ENCODE measurements at places on chromosomes 5 and 9.

GRCh38 chr5:9712506-9712905, 82.4 kb upstream of the TAS2R1 start:
- DNase-seq, result no peak

DNA sequence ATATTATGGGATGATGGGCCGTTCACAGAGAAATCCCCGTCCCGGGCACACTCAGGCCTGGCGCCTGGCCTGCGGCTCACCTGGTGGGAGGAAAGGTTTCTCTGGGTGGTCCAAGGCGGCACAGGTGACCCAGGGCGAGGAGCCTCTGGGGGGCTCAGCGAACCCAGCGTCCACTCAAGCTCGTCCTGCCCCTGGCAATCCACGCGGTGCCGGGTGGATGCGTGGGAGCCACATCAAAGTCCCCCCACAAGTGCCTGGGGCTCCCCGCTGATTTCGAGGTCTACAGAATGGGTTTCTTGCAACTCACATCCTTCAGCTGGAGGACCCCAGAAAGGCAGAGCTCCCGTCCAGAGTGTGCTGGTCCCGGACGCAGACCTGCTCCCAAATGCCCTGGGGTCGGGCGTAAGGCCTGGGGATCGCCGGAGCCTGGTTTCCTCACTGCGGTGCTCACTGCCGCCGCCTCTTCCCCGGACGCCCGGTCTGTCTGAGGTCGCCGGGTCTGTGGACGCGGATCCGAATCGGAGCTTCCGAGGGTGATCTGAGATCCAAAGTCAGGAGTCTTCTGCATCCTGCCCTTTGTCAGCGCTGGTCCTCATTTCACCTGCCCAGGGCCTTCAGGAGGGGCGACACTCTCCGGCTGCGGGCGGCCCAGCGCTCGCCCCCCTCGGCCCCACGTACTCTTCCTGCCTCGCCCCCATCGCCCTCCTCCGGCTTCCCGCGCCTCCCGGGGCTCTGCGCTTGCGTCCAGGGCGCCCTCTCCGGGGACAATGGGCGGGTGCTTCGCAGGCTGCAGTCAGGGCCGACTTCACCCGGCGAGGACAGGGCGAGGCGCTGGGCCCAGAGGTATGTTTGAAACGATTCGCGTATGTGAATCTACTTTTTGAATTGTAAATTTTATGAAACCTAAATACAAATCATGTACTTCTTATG, 20.0 kb upstream of the RUFY1 start:
- peak; percentile 59 for DNase-seq

- no peak for DNase-seq
Measured at GRCh38 chr9:71302776-71303175, 181.4 kb upstream of the TRPM3 start.

DNA sequence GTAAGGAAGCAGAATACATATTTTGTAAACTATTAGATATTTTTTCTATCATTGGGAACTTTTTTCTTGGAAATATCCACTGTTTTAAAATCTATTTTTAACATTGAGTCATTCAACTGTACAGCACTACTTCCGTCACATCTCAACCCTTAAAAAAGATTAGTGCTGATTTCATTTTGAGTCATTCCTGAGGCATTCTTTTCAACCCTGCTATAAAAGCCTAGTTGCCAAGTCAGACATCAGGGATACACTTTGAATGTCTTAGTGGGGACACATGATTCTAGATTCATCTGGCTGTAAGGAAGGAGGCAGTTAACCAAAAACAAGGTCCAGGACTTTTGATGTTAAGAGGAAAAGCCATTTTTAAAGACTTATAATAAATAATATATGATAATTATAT, 160.9 kb downstream of the GIN1 start:
- no peak for DNase-seq

DNA sequence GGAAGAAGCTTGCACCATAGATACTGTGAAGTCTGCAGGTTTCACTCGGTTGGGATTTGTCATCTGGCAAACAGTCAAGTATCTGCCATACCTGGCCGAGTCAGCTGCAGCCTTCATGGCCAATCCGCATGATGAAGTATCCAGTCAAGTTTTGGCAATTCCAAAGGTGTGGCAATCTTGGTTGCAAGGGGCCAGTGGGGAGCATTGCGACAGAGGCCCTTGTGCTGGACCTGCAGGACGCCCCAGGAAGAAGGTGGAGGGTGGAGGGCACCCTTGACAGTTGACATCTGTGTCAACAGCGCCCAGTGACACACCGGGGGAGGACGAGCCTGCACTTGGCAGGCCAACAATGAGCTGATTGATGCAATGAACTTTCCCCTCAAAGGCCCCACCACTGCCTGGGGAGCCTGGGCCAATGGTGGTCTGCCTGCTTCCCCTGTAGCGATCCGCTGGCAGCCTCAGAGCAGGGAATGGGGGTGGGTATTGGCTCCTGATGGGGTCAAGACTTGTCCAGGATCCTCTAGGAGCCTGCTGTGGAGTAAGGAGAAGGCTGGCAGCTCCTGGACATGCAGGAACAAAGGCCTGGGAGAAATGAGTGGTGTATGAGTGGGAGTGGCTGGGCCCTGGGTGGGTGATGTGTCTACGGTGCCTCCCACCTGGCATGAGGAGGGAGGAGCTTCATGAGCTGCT, 122.8 kb upstream of the PITX1 start:
- no peak for DNase-seq

GRCh38 chr5:112156211-112156610, 262.9 kb downstream of the EPB41L4A start:
- DNase-seq, result no peak

- no peak for DNase-seq
Measured at GRCh38 chr9:97140566-97140965, 101.6 kb upstream of the CTSV start.

- no peak for DNase-seq
Measured at GRCh38 chr9:14584571-14584970, 108.7 kb downstream of the ZDHHC21 start.

DNA sequence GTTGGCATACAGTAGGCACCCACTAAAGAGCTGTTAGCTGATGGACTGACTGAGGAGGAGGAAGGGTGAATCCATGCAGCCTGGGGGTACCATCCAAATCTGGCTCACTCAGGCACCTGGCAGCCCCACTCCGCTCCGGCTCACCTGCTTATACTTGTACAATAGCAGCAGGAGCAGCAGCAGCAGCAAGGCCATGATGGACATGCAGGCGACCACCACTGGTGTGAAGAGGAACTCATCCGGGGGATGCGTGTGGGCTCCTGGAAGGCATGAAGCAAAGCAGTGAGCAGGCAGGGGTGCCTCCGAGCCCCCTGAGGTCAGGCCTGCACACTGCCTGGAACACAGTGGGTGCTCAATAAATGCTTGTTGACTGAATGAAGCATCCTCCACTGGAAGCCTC, 18.3 kb downstream of the CSF1R start:
- DNase-seq, result no peak

DNA sequence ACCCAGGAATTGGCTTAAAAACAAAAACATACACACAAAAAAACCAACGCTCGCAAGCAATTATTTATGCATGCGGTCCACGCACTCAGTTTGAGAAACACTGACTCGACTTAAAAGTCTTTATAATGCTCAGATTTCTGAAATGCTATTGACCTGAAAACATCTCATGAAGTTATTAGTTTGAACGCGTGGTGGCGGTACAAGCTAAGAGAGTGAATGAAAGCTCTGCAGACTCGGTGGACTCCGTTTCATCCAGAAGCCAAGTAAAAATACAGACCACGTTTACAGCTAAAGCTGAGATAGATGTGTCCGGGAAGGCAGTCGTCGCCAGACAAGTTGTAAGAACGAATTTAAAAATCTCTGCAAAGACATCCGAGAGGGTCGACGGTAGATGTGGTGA, at the start of gene PCDHB6:
TSS of gene PCDHB6 (plus strand) at position 246 of the 400 bp plus-strand sequence. CDS start 201 bp downstream, outside the sequence.
- no peak for DNase-seq

GRCh38 chr9:72046630-72047456, 13.6 kb downstream of the C9orf57 start:
- no peak for DNase-seq

DNA sequence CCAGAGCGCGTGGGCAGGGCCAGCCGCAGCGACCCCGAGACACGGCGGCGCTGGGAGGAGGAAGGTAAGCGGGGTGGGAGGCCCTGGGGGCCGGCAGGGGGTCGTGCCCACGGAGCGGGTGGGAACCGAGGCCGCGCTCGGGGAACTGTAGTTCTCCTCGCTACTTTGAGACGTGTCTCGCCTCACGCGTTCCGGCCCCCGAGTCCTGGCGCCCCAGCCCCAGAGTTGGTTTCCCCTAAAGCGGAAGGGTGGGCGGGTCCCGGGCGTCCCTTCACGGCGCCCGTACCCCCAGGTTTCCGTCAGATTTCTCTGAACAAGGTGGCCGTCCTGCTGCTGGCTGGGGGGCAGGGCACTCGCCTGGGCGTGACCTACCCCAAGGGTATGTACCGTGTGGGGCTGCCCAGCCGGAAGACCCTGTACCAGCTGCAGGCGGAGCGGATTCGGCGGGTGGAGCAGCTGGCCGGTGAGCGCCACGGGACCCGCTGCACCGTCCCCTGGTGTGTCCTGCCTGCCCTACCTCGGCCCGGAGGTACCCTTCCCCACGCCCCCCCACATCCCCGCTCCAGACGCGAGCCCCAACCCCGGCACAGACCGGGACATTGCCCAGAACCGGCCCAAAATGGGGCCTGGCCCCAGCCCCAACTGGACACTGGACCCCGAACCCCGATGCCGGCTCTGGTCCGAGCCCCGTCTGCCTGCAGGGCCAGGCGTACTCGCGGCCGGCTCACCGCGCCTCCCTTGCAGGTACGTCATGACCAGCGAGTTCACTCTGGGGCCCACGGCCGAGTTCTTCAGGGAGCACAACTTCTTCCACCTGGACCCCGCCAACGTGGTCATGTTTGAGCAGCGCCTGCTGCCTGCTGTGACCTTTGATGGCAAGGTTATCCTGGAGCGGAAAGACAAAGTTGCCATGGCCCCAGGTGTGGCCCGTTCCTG, 709 bp downstream of the UAP1L1 start:
- peak; percentile 55 for DNase-seq

GRCh38 chr9:116288658-116289057, 135.1 kb downstream of the PAPPA start:
- DNase-seq, result no peak

- no peak for DNase-seq
Measured at GRCh38 chr5:161058781-161059180, 206.8 kb upstream of the ATP10B start.

DNA sequence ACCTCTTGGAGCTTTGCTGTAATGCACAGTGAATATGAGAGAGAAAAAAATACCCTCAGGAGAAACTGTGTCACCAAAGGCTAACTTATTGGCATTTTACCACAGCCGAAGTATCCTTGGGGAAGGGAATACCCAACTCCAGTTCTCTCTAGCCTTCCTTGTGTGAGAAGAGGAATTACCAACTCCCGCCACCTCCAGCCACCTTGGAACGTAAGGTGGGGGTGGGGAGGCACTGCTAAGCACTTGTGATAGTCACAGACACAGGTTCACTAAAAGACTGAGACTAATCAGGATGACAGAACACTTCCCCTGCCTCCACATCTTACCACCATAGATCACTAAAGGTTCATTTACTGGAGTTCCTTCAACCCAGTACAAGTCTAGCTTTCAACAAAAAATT, 102.0 kb upstream of the ADAMTS19 start:
- DNase-seq, result no peak

DNA sequence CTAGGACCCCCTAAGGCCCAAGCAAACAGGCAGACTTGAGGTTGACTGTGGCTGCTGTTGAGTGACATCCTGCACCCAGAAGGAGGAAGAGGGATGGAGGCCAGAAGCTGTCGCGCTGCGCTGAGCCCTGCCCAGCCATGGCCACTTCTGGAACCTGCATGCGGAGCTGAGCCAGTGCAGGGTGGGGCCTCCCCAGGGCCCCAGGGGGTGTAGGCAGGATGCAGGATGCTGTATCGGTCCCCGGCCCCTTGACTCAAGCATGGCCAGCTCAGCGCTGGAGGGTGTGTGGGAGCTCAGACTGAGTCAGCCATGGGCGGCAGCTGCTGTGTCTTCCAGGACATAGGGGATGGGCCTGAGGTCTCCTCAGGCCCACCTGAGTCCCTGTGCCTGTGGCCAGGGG, 26.9 kb downstream of the GLT6D1 start:
- no peak for DNase-seq

GRCh38 chr5:132820162-132820754, 7.2 kb downstream of the SOWAHA start:
- peak; percentile 88 for DNase-seq

DNA sequence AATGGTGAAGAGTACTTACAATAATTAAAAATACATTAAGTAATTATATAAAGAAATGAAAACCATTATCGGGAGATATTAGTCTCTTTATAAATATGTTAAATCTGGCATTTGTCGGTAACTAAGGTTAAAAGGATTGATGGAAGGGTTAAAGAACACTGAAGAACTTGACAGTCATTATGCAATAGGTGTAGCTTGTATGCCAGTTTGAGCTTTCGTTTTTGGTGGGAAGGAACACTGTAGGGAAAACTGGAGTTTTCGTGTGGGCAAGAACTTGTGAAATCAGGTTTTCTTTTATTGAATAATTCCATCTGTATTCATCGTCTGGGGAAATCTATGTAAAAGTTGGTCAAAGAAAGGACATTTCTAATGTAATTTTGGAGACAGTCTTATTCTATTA, 142.3 kb downstream of the DMRTA1 start:
- DNase-seq, result no peak

DNA sequence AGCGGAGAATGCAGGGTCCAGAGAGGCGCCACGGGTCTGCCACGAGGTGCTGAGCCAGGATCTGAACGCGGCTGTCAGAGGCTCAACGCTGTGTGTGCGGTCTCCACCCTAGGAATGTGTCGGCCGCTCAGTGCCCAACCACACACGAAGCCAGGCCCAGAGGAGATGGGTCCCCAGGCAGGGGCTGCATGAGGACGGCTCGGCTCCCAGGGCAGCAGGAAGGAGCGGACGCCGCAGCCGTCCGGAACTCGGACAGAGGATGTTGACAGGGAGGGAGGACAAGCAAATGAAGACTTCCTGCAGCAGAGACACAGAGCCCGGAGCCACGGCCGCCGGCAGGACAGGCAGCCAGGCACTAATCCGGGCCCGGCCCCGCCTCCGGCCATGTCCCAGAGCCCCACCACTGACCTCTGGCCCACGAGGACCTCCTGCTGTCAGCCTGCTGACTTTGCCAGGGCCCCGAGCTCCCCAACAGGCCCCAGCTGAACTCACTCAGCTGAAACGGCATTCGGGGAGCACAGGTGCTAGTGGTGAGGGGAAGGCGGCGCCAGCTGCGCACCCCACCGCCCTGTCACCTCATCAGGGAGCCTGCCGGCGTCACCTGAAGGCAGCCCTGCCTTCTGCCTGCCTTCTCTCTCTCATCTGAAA, 12.7 kb downstream of the VAV2 start:
- DNase-seq, result no peak

DNA sequence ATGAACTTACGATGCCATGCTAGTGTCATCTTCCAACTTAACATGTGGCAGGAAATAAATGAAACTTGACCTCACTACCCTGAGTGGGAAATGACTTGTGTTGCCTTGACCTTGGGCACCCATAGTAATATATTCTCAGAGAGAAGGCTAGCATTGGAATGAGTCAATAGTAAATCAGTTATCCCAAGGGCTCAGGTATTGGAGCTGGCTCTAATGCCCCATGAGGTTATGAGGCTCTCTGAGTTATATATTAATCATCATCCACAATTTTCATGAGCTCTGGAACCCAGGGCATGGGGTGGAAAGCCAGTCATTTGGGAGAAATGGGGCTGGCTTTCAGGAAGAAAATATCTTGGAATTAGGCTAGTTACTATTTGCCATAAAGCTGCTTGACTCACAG, 42.4 kb upstream of the SMIM32 start:
- DNase-seq, result no peak
